ENCODE measurements at places on chromosomes 7 and 10.
A peak's percentile ranks its signal among the peaks of the same experiment; 100 is the strongest.

DNA sequence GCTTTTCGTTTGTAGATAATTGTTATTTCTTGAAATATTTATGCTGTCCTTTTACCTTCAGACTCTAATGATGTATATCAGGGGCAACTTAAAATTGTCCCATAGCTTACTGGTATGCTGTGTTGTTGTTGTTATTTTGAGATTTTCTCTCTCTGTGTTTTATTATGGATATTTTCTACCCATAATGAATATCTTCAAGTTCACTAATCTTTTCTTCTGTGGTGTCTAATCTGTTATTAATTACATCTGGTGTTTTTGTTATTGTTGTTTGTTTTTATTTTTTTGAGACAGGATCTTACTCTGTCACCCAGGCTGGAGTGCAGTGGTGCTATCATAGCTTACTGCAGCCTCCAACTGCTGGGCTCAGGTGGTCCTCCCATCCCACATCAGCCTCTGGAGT, 102.1 kb downstream of the ANKRD61 start:
- no peak for DNase-seq

DNA sequence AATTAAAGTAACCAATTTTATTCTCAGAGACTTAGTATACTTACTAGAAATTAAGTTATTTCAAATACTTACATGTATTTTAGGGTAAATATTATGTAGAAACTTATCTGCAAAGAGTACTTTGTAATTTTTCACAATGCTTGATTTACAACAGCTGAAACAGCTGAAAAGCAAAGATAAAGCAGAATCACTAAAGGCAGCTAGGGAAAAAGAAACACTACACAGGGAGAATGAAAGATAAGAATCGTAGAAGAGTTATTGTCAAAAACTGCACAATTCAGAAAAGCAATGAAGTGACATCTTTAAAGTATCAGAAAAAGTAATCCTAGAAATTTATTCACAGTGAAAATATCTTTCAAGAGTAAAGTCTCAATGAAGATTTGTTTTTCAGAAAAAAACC, 69.7 kb upstream of the ZNF804B start:
- DNase-seq = no peak

DNA sequence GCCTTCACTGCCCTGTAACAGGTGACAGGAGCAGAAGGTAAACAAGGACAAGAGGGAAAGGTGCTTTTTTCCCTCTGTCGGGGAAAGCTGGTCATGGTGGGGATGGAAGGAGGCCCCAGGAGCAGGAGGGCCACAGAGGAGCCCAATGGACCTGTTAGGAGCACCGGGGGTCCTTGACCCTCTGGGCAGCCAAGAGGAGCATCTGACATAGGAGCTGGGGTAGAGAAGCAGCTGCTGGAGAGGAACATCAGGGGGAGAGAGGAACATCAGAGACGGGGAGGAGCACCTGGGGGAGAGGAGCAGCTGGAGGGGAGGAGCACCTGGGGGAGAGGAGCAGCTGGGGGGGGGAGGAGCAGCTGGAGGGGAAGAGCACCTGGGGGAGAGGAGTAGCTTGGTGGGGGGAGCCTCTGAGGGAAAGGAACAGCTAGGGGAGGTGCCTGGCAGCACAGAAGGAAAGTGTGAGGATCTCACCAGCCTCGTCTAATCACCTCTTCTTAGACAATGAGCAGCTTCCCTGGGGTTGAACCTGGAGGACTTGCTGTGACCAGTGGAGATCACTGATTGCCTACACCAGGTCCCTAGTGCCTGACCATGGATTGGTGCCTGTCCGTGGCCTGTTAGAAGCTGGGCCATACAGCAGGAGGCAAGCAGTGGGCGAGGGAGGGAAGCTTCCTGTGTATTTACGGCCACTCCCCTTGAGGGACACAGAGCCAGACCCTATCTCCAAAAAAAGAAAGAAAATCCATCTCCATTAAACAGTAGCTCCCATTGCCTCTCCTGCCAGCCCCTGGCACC, 37.6 kb downstream of the JAKMIP3 start:
- DNase-seq = no peak

DNA sequence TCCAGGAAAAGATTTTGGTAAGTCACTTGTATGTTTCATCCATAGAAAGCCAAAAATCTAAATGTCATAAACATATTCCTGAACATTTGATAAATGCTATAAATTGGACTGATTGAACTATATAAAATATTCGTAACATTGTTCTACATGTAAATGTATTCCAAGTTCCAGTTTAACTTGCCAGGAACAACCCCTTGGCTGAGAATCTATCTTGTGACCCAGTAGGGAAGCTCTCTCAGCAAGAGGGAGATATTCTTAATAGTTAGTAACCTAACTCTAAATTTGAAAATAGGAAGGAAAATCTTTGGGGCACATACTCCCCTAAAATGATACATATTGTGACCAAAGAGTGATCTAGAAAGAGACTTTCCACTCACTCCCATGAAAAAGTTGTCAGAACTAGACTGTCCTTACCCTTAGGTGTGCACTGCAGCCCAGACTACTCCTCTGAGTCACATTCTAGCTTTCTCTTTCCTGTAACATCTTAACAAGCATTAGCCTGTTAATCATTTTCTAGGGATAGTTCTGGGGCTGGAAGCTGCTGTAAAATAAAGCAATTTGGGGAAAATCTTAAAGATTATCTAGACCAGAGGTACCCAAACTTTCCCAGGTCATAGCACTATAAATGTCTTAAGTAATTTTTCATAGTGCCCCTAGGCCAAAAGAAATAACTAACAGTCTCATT, 73.7 kb upstream of the SKAP2 start:
- DNase-seq = no peak

GRCh38 chr10:120456626-120457430, at the start of gene PLPP4:
TSS of gene PLPP4 (plus strand) at chr10:120457227. CDS start at chr10:120457306, 79 bp downstream.
- DNase-seq = peak; percentile 12

GRCh38 chr7:99267481-99267840, 5.2 kb upstream of the MYH16 start:
- DNase-seq = no peak

- DNase-seq = no peak
These were observed 17.2 kb upstream of the PSAP start for GRCh38 chr10:71868192-71868697.

DNA sequence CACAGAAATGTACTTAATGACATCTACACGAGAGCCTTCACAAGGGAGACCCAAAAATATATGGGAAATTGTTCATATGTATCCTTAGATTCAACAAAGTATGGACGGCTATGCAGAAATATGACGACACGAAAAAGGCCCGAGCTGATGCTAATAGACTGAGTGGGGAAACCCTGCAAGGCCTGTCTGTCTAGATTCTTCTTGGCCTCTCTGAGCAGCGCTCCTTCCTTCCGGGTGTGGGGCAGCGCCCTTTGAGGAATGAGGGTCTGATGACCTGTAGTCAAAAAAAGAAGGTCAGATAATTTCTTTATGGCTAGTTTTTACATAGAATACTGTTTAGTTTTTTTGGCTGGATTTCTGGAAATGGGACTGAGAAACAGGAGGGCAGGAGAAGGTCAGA, 192.8 kb upstream of the AKR1E2 start:
- no peak for DNase-seq

DNA sequence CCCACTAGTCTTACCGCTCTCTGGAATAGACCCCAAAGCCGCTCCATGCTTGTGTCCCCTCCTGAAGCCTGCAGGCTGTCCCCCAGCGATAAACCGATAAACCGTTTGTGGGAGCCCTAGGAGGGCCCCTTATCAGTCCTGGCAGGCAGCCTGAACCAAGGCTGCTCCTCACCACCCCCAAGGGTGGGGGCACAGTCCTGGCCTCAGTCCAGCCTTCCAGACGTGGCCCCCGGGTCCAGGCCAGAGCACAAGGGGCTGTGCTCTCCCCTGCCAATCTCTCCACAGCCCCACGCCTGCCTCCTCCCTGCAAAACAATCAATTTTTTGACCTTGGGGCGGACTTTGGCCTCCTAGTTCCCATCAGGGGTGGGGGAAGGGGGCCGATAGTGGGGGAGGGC, at the start of gene TFR2:
TFR2 (minus strand) TSS at position 90 of the 397 bp plus-strand sequence; CDS start at position 47, 43 bp downstream.
- no peak for DNase-seq

- DNase-seq = peak; percentile 32
These were observed 151.8 kb downstream of the SFMBT2 start for GRCh38 chr10:7258948-7259523.

DNA sequence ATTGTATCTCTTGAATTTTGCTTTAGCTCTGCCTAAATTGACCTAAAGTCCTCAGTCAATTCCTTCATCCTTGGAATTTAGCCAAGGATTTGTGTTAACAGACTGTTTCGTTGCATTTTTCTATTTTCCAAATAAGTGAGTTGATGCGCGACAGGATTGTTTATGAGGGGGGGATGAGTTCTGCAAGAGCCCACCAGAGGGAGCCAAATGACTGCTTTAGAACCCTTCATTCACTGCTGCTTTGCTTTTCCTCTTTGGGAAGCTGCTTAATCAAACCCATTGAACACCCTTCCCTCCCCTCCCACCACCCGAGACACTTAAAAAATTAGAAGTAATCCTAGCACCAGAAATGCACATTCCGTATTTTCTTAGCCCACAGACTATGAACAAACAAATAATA, 33.7 kb upstream of the PTF1A start:
- DNase-seq = no peak
